ENCODE measurements at places on chromosomes 13 and 19.

- no peak for DNase-seq
Measured at GRCh38 chr13:67278235-67278634, 48.1 kb upstream of the PCDH9 start.

GRCh38 chr13:102687520-102687919 is 7.3 kb downstream of the METTL21C start:
- no peak for DNase-seq

DNA sequence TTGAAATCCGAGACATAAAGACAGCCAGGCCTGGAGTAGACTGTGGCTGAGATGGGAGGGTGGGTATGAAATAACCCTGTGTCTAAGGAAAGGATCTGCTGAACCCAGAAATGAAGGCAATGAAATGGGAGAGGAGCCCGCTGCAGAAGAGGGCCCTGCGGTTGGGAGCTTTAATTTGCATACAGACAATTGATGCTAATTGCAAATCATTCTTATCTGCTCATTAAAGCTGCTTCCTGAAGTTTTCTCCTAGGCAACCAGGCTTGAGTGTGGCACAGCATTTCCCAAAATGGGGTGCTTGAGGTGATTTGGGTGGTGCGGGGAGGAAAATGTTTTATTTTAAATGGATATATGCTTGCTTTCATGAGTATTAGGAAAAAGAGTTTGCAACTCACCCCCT is 55.4 kb downstream of the DPF1 start:
- no peak for DNase-seq

DNA sequence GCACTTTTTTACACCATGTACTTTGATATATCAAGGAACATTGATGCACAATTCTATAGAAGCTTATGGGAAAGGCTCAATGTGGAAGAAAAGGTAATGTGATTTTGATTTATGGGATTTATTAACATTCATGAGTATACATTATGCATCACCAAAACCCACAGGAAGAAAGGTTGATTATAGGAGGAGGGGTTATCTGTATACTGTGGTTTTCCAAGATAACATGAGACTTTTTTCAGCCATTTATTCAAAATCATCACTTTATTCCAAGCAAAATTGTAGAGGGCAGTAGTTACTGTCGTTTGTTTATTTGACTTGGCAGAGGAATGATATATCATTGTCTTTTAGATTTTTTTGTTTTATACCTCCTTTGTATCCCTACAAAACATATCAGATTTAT is 54.9 kb downstream of the WDFY2 start:
- DNase-seq = no peak

GRCh38 chr13:25727250-25727649 is 324.6 kb downstream of the SHISA2 start:
- DNase-seq = no peak

GRCh38 chr13:36057041-36057440 is 74.1 kb downstream of the DCLK1 start:
- DNase-seq = no peak

DNA sequence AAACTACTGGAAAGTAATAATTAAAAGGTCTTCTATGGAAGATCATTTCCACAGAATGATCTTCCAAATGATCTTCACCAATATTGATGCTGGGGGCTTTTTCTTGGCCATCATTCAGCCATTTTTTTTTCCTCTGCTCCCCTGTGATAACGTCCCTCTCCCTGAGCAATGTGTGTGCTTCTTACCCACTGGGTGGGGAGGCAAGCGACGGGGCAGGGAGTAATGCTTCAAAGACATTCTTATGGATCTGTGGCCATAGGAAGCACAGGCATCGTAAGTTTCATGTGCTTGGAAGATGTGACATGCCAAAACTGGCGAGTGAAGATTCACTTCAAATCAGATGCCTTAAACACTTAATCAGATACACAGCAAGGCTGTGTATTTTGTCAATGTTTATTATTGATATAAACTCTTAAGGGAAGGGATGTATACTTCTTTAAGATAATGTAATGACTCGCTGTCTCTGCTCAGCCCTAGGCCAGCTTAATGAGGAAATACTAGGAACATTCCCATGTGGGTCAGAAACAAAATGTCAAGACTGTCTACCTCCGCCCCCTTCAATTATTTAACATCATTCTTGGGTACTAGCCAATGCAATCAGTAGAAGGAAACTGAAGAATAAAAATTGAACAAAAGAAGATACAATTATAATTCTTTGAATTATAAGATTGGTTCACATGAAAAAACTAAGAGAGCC is 34.1 kb upstream of the SERPINE3 start:
- no peak for DNase-seq

GRCh38 chr19:6060600-6061375 is 49.5 kb downstream of the RFX2 start:
- peak; percentile 63 for DNase-seq

DNA sequence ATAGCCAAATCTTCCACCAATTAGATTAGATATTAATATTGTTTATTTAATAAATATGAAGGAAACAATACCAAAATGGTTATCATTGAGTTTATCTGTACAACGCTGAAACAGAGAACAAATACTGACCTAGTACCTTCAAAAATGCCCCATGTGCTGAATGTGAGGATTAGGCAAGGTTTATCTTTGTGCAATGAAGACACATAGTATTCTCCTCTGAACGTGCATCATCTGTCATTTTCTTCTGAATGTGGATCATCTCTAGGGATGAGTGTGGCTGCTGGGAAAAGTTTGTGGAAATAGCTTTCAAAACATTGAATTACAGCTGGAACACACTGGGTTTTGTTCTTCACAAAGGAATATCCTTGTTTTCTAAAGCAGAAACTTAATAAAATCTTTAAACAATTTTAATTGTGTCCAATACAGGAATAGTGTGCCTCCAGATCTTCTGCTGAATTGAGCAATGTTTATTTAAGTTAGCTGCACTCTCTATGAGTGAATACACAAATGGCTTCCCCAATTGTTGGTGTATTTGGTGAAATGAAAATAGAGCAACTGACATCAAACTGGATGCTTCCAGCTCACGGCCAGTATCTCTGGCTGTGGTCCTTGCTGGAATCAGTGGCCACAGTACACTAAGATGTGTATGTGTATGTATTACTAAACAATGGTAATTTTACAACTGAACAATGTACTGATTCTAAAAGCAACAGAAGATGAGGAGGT is 6.7 kb downstream of the COL4A1 start:
- no peak for DNase-seq

DNA sequence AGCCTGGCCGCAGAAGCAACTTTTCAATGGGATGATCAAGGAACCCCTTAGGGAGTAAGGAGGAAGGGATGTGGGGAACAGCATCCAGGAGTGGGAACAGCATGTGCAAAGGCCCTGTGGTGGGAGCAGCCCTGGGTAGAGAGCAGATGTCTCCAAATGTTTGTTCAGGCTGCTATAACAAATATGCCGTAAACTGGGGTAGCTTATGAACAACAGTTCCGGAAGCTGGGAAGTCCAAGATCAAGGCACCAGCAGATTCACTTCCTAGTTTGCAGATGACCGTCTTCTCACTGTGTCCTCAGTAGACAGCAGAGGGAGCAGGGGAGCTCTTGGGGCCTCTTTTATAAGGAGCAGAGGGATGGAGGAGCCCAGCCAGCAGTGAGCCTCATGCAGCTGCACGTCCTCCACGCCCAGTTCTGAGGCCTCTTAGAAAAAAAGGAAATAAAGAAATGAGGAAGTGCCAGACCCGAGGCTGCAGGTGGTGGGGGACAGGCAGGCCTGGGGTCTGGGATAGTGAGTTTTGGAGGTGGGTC is 4.2 kb upstream of the LRRC25 start:
- no peak for DNase-seq

DNA sequence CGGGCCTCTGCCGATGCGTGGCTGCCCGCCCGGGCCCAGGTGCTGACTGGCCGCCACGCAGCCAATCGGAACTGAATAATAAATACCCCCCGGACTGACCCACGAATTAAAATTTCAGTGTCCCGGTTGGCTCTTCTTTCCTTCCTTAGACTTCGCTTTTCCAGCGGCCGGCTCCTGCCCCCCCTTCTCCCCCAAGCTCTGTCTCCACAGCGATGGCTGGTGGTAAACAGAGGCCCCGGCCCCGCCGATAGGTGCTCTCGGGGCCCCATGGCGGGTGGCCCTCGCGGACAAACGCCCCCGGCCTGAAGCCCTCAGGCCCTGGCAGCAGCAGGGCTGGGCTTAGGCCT is 2.6 kb downstream of the ZBTB7A start:
- no peak for DNase-seq

GRCh38 chr19:4068047-4068966 is 1.6 kb upstream of the ZBTB7A start:
- DNase-seq = no peak

DNA sequence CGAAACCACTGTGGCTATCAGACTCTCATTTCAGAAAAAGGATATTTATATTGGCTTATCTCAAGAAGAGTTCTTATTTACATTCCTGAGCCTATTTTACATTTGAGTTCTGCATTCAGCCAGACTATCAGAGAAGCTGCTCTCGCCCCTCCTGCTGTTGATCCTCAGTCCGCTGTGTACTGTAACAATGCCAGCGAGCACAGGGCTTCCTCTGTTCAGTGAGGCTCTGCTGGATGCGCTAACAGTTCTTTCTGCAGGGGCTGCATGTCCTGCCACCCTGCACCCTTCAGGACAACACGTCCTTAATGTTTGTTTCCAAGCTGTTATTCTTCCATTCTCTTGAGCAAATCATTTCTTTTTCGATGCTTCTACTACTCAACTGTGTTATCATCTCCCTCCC is 463.7 kb upstream of the SGCG start:
- DNase-seq = no peak

DNA sequence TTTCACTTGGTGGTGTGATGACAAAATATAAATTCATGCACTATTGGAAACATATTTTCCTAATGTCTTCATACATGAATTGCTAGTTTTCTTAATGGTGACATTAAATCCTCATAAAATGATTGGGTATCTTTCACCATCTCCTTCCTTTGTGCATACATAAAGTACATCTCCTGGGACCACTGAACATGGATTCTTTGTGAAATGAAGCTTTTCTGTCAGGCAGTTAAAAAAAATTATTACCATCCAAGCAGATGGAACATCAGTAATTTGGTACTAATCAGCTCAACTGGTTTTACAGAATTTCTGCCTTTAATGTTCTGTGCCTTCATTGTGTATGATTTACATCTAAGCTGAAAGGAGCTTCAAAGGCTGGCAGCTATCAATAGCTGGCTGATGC is 891.7 kb upstream of the SLC10A2 start:
- DNase-seq = no peak

- DNase-seq = no peak
Measured at GRCh38 chr13:40082639-40083038, 427.2 kb downstream of the COG6 start.

DNA sequence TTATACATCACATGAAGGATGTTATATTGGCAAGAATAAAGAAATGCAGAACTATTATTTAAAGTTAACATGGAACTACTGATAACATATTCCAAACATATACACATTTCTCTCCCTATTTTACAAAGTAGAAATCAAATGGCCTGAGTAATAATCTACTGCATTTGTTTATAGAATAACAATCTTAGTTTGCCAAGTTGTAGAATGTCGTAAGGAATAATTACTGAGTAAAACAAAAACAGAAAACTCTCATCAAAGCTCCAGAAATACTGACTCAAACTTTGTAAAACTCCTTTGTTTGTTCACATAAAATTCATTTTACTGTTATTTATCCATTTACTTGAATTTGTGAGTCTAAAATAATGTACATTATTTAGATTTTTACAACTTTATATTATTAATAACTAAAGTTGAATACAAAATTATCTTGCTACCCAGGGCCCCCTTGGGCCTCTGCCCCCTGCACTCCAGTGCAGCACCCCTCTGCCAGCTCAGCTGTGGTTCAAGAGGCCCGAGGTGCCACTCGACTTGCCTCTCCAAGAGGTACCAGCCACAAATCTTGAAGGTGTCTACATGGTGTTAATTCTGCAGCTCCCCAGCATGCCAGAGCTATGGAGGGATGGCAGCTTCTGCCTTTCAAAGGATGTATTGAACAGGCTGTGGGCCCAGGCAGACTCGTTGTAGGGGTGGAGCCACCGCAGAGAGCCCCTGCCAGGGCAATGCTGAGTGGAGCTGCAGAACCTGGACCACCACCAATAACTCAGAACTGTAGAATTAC is 2819.7 kb downstream of the PCDH9 start:
- DNase-seq = no peak

GRCh38 chr13:78596736-78597601 is 6.4 kb downstream of the POU4F1 start:
- no peak for DNase-seq

DNA sequence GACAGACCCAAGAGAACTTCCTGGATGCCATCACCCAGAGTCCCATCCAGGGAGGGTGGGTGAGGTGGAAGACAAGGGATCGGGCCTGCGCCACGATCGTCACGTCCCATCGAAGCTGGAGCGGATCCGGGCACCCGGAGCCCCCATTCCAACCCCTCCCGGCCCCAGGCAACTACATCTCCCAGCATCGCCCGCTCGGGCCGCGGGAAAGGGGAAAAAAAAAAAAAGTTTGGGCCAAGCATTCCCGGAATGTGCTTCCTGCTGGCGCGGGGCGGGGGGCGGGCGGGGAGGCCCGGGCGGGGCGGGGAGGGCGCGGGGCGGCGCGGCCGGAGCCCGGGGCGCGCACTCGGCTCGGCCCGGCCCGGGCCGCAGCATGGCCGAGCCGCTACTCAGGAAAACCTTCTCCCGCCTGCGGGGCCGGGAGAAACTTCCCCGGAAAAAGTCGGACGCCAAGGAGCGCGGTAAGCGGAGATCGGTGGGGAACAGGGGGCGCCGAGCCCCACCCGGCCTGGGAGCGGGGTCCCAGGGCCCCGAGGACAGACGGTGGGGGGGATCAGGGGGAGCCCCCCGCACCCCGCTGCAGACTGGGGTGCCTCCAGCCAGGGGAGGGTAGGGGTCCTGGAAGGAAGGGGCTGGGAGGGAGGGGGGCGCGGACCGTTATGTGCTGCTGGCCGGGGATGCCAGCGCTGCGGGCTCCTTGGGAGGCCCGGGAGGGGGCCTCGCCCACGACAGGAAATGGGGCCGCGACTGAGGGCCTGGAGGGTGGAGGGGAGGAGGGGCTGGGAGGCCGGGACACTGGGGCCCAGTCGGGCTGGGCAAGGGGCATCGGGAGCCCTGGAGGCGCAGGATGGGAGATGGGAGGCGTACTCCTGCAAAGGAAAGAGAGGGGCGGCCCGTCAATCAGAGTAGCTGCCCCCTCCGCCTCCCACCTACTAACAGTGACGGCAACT is at the start of gene SYDE1:
SYDE1 (plus strand) TSS at position 341 of the 950 bp plus-strand sequence; CDS start at position 374, 33 bp downstream.
- DNase-seq = peak; percentile 83

GRCh38 chr13:46355088-46355468 is 32.0 kb downstream of the RUBCNL start:
- DNase-seq = no peak
